ENCODE measurements at places on chromosomes 5 and 9.

DNA sequence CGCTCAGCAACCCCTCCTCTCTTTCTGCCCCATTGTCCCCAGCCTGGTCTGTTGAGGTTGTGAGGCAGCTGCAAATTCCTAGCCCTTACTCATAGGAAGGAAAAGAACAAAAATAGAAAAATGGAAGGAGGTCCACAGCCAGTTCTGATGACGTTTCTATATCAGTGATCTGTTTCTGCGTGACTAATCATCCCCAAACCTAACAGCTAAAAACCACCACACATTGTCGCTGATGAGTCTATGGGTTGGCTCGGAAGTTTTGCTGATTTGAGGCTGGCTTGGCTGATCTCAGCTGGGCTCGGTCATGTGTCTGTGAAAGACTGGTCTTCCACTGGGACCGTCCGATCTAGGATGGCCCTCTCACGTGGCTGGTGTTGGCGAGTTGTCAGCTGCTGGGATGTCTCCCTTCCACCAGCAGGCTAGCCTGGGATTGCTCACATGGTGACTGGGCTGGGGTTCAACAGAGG, 200.6 kb upstream of the ZNF618 start:
- DNase-seq: no peak

DNA sequence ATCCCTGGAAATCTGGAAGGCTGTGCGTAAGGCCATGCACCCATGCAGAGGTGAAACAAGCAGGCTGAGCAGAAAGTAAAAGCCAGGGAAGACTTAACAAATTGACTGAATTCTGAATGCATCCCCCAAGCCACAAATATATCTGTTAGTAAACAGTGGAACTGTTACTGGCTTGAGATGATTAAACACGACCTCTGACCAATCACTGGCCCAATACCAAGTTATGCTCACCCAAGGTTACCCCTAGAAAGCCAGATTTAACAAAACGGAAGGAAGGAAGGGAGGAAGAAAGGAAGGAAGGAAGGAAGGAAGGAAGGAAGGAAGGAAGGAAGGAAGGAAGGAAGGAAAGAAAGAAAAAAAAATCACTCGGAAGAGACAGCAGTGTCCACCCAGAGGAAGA, 215.8 kb upstream of the CCNG1 start:
- no peak for DNase-seq

GRCh38 chr9:134344068-134344799, 18.0 kb downstream of the RXRA start:
- peak; percentile 17 for DNase-seq

GRCh38 chr5:62722360-62722759, 143.7 kb downstream of the LRRC70 start:
- no peak for DNase-seq

DNA sequence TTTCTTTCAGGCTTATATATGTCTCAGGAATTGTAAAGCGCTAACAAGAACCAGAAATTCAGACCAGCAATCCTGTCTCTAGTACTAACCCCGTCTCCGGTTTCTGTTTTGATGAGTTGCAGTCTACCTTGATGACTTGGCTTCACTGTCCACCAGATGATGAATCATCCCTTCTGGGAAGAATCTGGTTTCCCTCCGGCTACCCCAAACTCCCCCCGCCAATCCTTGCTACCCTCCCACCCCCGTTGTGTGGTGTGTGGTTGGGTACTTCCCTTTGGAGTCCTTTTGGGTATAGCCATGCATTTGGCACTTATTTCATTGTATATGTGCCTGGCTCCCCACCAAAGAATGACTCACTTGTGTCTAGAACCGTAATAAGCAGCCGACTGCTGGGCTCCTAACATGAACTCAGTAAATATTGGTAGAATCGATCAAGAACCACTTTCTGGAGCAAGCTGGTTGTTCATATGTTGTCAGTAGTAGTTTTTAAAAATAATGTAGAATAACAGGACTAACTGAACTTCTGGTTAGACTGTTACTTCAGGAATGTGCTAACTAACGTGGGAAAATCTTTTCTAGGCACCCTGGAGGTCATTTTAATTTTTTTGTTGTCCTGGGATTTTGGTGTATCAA, 8.3 kb upstream of the TGFBI start:
- no peak for DNase-seq

GRCh38 chr9:72322259-72322658, 42.7 kb downstream of the ZFAND5 start:
- no peak for DNase-seq

- no peak for DNase-seq
Measured at GRCh38 chr9:131001990-131002389, 7.0 kb upstream of the LAMC3 start.

- no peak for DNase-seq
Measured at GRCh38 chr9:114054191-114054690, 23.9 kb downstream of the AMBP start.

GRCh38 chr5:7897014-7897600, 28.2 kb downstream of the MTRR start:
- DNase-seq: no peak

All from CD8-positive, alpha-beta memory T cell (primary cell).